ENCODE measurements at places on chromosomes 4 and X. TPM values are rescaled to one million over a fixed set of nuclear protein-coding genes. Genes with fewer than 3 reads are reported as not detected.

GRCh38 chrX:73916489-73916888, 353.5 kb downstream of the CHIC1 start:
- H3K36me3 ChIP-seq: no peaks in the 10 kb centered on the region
- H3K4me3 ChIP-seq: no peak overlapping the region
- DNase-seq: no peak
- H3K4me1 ChIP-seq: no peaks in the 10 kb centered on the region
- H3K27me3 ChIP-seq: no peaks in the 10 kb centered on the region

GRCh38 chr4:77843628-77844027, 19.0 kb upstream of the MRPL1 start:
- H3K27ac ChIP-seq: no peak overlapping the region
- H3K36me3 ChIP-seq: peaks cover 2% of the 10 kb centered on the region
- no peak overlapping the region for H3K4me3 ChIP-seq
- no peak for DNase-seq
- peaks cover 9% of the 10 kb centered on the region for H3K4me1 ChIP-seq
- peaks cover 7% of the 10 kb centered on the region for H3K27me3 ChIP-seq

DNA sequence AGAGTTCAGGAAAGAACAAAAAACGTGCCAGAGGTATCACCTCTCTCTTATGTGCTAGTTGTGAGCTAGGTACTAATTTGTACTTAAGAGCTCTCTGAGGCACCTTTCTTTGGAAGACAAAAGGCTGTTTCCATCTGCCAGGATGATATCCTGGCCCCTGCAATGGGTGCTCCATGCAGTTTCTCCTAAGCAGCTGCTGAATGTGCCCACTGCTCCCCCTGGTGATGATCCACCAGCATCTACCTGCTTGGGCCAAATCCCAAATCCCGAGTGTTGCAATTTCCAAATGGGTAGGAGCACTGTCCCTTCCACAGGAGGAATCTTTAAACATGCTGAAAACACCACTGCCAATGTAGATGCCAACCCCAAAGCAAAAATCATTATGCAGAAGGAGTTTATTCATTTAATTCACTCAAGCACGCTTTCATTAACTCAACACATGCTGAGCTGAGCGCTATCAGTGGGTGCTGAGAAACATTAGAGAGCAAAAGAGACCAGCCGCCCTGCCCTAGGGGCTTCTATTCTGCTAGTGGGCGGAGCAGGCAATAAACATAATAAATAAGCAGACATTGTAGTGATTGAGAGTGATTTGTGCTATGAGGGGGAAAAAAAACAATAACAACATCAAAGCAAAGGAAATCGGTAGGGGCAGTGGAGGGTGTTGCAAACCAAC, 69.6 kb upstream of the C4orf50 start:
- H3K27ac ChIP-seq: no peak overlapping the region
- peaks cover 2% of the 10 kb centered on the region for H3K36me3 ChIP-seq
- H3K4me3 ChIP-seq: no peak overlapping the region
- no peaks in the 10 kb centered on the region for H3K27me3 ChIP-seq
- no peak for DNase-seq

The SLC49A3 gene
- 0.35 TPM for total RNA-seq

The SULT1E1 gene
- total RNA-seq: not detected

Data from activated CD4-positive, alpha-beta T cell treated with anti-CD3 and anti-CD28 coated beads, Interleukin-2, amount 10 ng/mL, durations not matched to agents 7 days and 5 days (primary cell).